Globus pallidus (tissue), 1 donor: ENCODE measurements at places on chromosomes 2 and 18.

DNA sequence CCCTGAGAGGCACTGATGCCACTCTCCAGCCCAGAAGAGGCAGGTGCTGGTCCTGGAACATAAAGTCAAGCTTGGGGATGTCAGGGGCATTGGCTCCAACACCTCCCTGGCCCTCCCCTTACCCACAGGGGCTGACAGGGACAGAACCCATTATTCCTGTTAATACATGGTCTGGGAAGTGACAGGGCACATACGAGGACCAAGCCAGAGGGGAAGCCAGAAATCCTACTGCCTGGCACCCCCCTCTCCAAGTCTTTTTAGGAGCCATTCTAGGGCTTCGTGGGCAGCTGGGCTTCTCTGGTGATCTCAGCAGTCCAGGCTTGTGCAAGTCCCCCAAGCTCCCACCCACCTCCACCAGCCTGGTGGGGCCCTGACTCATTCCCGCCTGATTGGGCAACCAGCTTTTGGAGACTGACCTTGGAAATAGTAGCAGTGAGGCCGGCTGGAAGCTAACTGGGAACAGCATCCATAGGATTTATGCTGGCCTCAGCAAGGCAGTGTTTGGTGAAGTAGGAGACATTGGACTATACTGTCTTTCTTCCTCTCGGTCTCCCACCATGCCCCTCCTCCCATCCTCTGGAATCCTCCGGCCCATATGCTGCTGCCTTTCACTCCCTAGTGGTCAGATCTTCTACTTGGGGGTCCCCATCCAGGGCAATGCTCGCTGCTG lies 86.4 kb upstream of the HK2 start:
- DNase-seq = no peak

DNA sequence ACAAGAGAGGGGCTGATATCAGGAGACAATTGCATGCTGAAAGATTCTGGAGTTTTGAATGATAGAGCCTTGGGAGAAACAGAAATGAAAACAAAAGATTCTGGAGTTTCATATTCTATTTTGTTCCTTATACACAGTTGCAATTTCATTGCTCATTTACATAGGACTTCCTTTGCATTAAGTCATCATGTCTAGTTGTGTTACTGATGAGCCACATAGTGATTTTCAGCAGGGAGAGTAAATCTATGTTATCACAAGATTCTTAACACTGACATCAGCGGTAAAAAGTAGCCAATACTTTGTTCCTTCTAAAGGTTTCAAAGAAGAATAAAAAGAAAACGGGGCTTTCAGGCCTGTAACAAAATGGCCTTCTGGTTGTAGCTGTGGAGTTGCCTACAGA lies 7.1 kb downstream of the ADAM17 start:
- no peak for DNase-seq

DNA sequence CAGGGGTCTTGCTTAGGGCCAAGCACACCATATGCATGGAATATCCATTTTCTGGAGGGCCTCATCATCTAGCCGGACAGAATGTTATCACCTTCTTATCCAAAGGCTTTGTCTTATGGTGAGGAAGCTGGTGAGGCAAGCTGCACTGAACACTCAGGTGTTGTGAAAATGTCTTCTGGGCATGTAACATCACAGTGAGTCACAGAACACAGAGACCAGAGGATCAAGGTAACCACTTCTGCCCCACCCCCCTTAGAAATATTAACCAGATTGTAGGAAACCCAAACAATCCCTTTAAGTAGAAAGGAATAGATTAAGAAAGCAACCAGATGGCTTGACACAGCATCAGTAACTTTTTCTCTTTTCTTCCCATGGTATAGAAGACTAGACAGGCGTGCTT lies 51.1 kb downstream of the MYO5B start:
- DNase-seq = no peak

- no peak for DNase-seq
Measured at GRCh38 chr2:144996225-144996795, 476.4 kb upstream of the ZEB2 start.

DNA sequence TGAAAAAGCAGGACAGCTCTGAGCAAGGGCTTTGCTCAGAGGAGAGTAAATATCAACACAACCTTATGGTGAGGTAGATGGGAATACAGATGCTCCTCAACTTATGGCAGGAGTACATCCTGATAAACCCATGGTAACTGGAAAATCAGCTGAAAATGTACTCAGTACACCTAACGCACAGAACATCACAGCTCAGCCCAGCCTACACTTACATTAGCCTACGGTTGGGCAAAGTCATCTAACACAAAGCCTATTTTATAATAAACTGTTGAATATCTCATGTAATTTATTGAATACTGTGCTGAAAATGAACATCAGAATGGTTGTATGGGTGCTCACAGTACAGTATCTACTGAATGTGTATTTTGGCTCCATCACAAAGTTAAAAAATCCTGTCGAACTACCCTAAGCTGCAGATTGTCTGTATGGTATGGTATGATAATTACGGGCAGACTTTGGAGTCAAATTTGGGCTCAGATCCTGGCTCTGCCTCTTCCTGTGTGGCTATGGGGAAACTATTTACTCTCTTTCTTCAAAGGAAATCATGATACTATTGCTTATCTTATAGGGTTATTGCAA lies 120.3 kb upstream of the LYPD1 start:
- no peak for DNase-seq
